Activated T-helper 2 cell treated with anti-CD3 and anti-CD28 coated beads, Interferon-gamma antibody, Interleukin-2, Interleukin-4, amounts not matched to agents 10 μg/mL and 5 μg/mL and 100 μg/mL, durations not matched to agents 14 hours and 24 hours and 36 hours (primary cell): ENCODE measurements at places on chromosomes 7 and 10. TPM values are rescaled to one million over a fixed set of nuclear protein-coding genes. Genes with fewer than 3 reads are reported as not detected.

DNA sequence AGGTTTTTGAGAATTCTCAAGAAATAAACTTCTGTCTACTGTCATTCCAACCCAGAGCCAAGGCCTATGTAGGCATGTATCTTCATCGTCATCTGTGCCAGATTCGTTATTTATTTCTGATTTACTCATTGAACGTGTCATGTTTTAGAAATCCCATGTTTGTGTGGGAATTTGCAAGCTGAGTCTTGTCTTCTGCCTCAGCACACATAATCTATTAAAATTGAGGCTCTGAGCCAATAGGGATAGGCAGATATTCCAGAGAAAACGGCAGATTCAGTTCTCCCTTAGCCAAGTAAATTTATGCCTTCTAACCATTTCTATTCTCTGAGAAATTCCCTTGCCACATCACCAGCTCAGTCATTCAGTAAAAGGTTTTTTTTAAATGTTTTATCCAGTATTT, 444.6 kb downstream of the REEP3 start:
- no peak for DNase-seq
- H3K27me3 ChIP-seq, result no peaks in the 10 kb centered on the region
- H3K4me1 ChIP-seq, result no peaks in the 10 kb centered on the region
- no peak overlapping the region for H3K27ac ChIP-seq

DNA sequence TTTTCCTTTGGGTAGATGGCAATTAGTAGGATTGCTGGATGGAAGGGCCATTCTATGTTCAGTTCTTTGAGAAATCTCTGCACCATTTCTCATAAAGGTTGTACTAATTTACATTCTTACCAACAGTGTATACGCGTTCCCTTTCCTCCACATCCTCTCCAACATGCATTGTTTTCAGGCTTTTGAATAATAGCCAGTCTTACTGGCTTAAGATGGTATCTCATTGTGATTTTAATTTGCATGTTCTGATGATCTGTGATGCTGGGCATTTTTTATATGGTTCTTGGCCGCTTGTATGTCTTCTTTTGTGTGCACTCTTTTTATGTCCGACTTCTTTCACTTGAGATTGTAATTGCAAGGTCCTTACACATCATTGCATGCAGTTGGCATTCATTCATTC, 11.7 kb downstream of the CLIP2 start:
- no peak overlapping the region for H3K27ac ChIP-seq
- no peak overlapping the region for H3K4me3 ChIP-seq
- DNase-seq, result no peak

GRCh38 chr10:4131407-4132215, 346.6 kb upstream of the KLF6 start:
- peaks cover 46% of the 10 kb centered on the region for H3K4me1 ChIP-seq
- H3K27me3 ChIP-seq, result no peaks in the 10 kb centered on the region
- no peak overlapping the region for H3K27ac ChIP-seq

DNA sequence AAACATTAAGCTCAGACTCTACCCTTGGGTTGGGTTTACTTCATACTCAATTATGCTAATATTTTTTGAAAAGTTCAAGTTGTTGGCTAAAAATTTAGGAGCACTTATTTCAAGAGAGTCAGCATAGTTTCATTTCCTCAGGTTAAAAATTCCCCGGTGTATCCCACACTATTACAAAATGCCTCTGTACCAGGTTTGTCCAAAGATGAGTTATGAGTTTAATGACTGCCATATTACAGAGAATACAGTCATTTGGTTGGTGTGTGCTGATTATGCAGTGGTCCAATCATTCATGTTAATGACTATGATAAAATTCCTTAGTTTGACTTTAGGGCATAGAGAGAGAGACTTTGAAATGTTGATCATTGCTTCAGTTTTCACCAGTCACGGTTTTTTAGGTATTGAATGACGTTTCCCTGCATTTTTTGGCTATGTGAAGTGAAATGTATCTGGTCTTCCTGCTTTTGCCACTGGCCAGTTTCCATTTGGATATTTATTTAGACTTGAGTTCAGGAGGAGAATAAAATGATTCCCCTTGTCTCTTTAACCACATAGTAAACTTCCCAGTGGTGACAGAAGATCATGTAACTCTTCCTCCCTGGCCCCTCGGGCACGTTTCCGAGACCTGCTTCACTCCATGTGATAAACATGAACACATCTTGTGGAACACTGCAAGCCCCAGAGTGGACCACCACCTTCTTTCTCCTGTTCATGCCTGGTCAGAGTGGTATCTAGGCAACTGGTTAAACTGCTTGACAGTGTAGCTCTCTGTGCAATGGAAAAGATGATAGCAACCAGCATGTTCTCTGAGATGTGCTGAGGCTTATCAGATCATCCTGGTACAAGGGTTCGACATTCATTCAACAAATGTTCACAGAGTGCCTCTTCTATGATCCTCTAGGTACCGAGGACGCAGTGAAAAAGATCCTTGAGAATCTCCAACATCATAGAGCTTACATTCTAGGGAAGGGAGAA, 153.6 kb downstream of the CACNB2 start:
- H3K36me3 ChIP-seq, result no peaks in the 10 kb centered on the region
- no peaks in the 10 kb centered on the region for H3K4me1 ChIP-seq
- no peaks in the 10 kb centered on the region for H3K27me3 ChIP-seq
- H3K4me3 ChIP-seq, result no peak overlapping the region
- DNase-seq, result no peak
- no peak overlapping the region for H3K27ac ChIP-seq

- H3K4me1 ChIP-seq, result no peaks in the 10 kb centered on the region
- no peaks in the 10 kb centered on the region for H3K27me3 ChIP-seq
- no peak for DNase-seq
- no peak overlapping the region for H3K4me3 ChIP-seq
- H3K27ac ChIP-seq, result no peak overlapping the region
- H3K36me3 ChIP-seq, result no peaks in the 10 kb centered on the region
Observed at GRCh38 chr10:111548084-111548726, 471.4 kb downstream of the ADRA2A start.

DNA sequence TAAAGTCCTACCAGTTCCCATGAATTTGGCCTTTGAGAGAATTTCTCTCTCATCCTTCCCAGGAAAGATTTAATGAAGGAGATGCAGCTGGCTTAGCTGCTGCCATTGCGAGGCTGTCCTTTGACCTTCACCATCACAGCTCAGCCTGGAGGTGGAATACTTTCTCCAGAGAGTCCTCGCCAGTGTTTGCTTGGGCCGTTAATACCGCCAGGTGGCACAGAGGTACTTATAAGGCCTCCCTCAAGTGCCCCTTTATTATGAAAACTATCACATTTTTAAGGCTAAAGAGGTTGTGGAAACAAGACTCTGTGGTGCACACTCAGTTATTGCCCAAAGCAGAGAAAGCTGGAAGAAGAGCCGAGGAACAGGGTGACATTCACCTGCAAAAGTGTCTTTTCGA, 330.6 kb downstream of the CCSER2 start:
- no peak for DNase-seq
- no peak overlapping the region for H3K27ac ChIP-seq
- H3K4me3 ChIP-seq, result no peak overlapping the region
- H3K36me3 ChIP-seq, result no peaks in the 10 kb centered on the region
- peaks cover 5% of the 10 kb centered on the region for H3K4me1 ChIP-seq

DNA sequence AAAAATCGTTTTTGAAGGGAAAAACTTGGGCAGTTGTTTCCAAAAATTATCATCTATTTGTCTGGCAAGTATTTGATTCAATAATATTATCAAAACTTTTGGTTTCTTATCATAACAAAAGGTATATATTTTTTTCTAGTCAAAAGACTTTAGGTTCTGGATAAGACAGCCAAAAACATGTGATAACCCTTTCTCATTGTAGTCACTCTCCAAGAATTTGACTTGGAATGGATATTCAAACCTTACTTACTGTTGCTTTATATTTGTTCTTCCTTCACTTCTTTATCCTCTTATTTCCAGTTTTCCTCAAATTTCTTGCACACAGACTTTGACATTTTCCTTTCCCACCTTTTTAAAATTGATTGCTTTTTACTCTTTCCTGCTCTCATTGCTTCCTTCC, 140.9 kb upstream of the FAM3C start:
- H3K27me3 ChIP-seq, result no peaks in the 10 kb centered on the region
- H3K4me3 ChIP-seq, result no peak overlapping the region
- no peak for DNase-seq
- peaks cover 14% of the 10 kb centered on the region for H3K4me1 ChIP-seq

DNA sequence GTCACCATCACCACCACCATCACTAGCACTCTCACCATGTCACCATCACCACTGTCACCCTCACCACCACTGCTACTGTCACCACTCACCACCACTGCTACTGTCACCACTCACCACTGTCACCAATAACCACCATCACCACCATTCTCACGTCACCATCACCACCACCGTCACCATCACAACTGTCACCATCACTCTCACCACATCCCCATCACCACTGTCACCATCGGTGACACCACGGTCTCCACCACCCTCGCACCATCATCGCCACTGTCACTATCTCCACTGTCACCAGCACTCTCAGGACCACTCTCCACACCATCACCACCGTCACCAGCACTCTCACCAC, 130.4 kb downstream of the MAD1L1 start:
- no peaks in the 10 kb centered on the region for H3K27me3 ChIP-seq
- DNase-seq, result no peak
- H3K4me3 ChIP-seq, result no peak overlapping the region
- H3K27ac ChIP-seq, result peak overlapping the region; percentile 0
- no peaks in the 10 kb centered on the region for H3K36me3 ChIP-seq

The SH2D4B gene
- 0.05 TPM in 1 of 2 replicates, not detected in the other for total RNA-seq

The UPK3BL2 gene
- 15.1 and 18.1 TPM in 2 replicates for total RNA-seq

The FBXO24 gene
- total RNA-seq, result 0.37 and 0.91 TPM in 2 replicates

The MTG1 gene
- 67.6 and 69.0 TPM in 2 replicates for total RNA-seq
